ENCODE measurements at places on chromosomes 12 and 14.

DNA sequence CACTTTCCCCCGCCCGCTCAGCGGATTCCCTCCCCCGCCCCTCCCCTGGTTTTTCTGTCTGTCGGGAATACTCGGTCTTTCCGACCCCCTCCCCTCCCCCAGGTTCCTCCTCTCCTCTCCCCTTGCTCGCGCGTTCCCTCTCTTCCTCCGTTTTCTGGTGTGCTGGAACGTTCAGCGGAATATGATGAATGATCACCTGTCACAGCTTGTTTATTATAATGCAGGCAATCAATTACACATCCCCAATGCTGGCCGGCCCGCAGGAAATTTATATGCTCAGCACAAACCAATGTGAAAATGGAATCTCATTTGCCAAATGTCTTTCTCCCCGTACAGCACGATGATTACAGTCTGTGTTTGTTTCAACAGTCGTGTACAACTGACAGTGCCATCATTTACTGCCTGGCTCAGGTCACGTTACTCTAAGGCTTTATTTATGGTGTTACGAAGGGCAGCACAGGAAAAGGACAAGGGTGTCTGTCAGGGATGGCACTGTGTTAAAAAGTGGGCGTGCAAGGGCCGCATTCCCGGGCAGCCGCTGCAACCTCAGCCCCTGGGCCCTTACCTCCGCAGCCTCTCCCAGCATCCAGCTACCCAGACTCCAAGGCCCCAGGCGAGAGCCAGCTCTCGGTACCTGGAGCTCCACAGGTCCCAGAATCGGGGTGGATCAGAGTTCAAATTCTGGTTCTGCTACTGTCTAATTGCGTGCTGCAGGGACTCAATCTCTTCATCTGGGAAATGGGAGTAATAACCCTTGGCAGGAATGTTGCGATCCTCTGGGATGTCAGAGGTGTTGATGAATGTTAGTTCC lies 24.7 kb upstream of the MAP1LC3B2 start:
- DNase-seq = no peak

DNA sequence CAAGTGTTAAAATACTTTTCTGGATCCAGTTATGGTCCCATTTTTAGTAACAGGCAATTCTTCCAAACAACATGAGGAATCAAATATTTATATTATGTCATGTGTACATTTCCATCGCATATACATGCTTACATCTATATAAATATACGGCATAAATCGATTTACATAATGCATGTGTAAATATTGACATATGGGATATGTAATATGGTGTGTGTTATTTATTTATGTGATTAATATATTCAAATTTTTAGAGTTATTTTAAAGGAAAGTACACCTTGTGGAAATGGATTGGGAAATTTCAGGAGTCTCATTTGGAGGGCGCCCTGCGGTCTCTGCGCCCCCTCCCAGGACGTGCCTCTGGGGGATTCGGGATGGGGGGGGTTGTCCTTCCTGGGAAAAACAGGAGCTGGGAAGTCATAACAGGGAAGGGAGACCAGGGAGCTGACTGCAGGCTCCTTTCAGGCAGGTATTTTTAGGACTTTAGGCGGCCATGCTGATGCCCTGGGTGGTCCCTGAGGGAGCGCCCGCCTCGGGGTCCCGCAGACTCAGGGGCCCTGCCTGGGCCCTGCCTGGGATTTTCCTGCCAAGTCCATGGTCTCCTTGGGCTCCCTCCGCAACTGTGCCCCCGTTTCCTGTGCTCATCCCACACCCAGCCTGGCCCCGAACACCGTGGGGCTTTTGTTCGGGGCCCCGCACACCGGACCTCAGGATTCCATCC lies 82.7 kb upstream of the SFSWAP start:
- no peak for DNase-seq

- no peak for DNase-seq
These were observed 8.0 kb upstream of the ITGA5 start for GRCh38 chr12:54427106-54427505.

DNA sequence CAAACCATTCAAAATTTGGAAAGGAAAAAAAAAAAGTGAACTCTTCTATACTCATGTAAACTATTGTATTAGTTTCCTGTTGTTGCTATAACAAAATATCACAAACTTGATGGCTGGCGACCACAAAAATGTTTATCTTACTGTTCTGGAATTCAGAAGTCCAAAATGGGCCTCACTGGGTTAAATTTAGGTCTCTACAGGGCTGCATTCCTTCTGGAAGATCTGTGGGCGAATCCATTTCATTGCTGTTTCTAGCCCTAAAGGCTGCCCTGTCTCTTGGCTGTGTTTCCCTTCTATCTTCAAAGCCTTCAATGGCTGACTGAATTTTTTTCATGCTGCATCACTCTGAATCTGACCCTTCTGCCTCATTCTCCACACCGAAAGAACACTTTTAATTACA lies 105.1 kb upstream of the NAV3 start:
- DNase-seq = no peak

DNA sequence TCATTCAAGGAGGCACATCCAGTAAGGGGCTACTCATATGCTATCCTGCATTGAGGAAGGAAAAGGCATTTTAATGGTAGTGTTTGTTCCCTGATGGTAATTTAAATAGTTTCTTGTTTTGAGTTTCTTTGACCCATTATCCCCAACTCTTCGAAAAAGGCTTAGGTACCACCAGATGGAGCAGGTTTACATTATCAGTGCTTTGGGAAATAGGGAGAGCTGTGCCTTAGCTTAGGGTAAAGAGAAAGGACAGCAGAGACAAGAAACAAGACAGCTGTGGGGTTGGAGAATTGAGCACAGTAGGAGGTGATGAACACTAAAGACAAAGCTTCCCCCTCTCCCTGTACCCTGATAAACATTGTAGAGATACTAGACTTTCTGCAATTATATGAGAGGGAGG lies 29.1 kb upstream of the HELB start:
- DNase-seq = no peak

DNA sequence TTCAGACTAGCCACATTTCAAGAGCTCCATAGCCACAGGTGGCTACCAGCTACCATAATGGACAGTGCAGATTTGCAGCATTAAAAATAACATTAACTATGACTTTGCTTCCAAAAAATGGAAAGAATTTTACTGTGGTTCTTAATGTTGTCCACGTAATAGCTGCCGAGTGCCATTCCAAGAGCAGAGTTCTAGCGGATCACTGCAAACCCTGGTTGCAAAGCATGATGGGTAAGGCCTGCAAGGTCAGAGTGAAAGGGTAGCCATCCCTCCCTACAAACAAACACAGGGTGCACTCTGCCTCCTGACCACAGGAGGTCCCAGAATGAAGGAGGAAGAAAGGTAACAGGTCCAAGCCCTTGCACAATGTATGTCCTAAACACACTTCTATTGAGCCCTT lies 157.6 kb downstream of the DPF3 start:
- no peak for DNase-seq

- DNase-seq = no peak
These were observed 1035.6 kb upstream of the TMEM132C start for GRCh38 chr12:127231371-127231770.

DNA sequence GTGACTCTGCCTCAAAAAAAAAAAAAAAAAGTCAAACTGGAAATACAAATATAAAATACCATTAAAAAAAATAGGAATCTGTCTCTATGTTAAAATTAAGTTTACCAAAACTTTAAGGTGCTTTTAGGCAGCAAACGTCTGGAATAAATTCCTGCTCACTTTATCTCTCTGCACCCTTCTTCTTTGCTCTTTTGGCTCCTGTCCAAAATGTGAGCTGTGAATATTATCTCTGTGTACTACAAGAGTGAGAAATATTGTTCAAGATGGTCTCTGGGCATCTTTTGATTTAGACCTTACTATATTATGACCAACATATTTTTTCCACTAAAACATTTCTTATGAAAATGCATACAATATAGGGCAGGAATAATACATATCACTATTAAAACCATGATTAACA lies 63.7 kb downstream of the PUS7L start:
- DNase-seq = no peak

DNA sequence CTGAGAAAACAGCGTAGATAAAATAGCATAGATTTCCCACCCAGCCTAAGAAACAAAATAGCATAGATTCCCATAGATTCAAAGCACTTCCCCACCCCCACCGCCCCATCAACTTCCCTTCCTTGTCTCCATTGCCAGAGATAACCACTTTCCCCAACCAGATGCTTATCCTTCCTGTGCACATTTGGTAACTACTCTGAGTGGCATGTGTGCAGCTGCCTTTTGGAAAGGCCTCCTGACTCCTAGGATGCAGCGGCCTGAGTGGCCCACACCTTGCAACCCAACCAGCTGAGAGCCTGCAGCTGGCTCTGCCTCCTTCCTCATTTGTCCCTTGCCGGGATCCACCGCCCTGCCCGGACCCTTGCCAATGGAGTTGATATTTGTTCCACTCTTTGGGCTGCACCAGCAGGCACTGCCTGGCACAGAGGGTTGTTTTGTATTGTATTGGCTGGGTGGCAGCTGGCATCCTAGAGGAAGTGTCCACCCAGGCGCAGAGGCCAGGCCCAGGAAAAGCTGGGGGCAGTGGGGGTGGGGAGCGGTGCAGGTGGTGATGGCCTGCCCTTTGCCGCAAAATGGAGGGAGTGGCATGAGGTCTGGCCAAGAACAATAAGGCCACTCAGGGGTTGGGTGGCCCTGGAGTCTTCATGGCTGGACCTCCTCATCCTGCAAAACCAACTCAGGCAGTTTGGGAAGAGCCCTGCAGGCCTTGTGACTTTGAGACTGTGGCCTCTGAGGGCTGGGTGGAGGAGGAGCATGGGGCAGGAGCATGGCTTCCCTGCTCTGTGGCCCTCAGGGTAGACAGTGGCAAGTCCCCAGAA lies 4.9 kb downstream of the SLC48A1 start:
- no peak for DNase-seq

GRCh38 chr14:68027276-68027675 lies 207.7 kb downstream of the RAD51B start:
- no peak for DNase-seq

- no peak for DNase-seq
These were observed 297.6 kb downstream of the TMEM132D start for GRCh38 chr12:129606239-129606638.

- peak; percentile 36 for DNase-seq
These were observed 120.4 kb upstream of the LRIG3 start for GRCh38 chr12:59040656-59041055.

GRCh38 chr12:110373962-110374611 lies 29.4 kb downstream of the ANAPC7 start:
- DNase-seq = no peak

- DNase-seq = no peak
These were observed 204.6 kb upstream of the SLC38A2 start for GRCh38 chr12:46577063-46577776.

- DNase-seq = no peak
These were observed 16.7 kb downstream of the STK38L start for GRCh38 chr12:27260746-27261145.

DNA sequence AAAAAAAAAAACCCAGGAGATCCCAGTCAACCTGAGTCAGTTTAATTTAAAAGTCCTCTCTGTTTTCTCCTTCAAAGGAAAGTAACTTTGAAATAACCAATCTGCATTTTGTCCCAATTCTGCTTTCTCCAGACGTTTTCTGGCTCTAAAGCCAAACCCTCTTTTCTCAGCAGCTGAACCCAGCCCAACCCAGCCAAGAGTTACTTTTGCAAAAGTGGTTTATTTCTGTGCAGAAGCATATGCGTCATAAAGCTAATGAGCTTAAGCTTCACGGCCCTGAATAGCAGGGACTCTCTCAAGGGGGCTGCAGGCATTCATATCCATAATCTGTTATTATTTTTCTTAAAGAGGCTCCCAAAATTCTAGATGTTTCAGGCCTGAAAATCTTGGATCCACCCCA lies 176.6 kb downstream of the GALC start:
- no peak for DNase-seq

DNA sequence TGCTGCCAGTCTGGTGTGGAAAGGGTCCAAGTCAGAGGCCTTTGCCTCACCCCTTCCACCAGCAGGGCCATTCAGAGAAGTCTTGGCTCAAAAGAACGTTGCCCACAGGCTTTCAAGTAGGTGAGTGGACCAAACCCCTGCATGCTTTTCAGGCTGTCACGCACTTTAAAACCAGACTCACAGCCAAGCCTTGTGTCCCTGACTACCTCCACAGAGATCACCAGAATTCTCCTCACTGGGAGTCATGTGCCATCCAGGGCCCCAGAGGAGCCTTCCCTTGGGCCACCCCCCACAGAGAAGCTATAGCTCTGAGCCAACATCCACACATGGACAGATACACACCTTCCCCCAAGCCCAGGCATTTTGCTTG lies 283.1 kb downstream of the DPF3 start:
- DNase-seq = no peak

DNA sequence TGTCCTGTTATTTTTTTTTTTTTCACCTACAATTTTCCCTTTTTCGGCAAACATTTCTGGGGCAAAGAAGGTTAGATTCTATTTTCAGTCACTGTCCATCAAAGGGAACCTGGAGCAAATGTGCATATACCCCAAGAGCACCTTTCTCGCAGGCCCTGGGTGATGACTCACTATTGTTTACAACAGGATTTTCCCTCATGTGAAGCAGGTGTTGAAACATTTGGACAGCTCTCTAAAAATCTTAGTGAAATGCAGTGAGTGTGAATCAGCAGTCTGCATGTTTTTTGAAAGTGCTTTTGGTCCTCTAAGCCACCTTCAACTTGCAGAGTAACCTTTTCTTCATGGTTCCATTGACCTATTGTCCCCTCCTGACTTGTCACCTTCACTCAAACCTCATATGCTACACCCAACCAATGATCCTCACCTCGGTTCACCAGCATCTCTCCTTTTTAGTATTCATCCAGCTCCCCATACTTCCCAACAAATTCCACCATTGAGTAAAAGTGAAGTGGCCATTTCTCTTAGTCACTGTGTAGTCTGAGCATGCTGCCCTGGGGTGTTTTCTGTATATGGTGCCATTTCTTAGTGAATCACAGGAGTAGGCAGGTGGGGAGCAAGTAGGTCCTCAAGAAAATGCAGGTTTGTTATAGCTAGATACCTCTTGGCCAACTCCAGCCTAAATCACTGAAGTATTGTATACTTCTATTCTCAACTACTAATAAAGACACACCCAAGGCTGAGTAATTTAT lies 260.2 kb downstream of the BMP4 start:
- no peak for DNase-seq

DNA sequence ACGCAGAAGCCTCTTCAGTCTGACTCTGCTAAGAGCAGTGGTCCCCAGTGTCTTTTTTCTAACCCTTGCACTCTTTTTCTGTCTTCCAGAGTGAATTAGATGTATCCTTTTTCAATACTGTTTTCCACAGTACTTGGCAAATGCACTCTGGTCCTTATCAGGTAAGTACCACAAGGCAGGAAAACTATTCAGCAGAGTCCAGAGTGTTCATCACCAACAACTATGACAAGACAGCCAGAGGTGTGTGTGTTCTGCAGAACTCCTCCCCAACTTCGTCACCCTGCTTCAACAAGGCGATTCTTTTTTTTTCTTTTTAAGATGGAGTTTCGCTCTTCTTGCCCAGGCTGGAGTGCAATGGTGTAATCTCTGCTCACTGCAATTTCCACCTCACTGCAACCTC lies 54.3 kb upstream of the STRN3 start:
- DNase-seq = no peak
